ENCODE measurements at places on chromosomes 12 and 14. TPM values are rescaled to one million over a fixed set of nuclear protein-coding genes. Genes with fewer than 3 reads are reported as not detected.

TMEM63C gene
- 0.20 TPM for total RNA-seq

KRT3 gene
- not detected for total RNA-seq

ENDOU gene
- not detected for total RNA-seq

FOXN3 gene
- total RNA-seq = 9.0 TPM

ARHGEF25 gene
- 6.2 TPM for total RNA-seq

CBLN3 gene
- total RNA-seq = 0.15 TPM

ETFRF1 gene
- total RNA-seq = 49.3 TPM

MYH7 gene
- not detected for total RNA-seq

CHFR gene
- 33.1 TPM for total RNA-seq

DBX2 gene
- not detected for total RNA-seq

CLEC4C gene
- not detected for total RNA-seq

SLC17A8 gene
- total RNA-seq = not detected

GRCh38 chr12:8040791-8041190 is 8.3 kb downstream of the FOXJ2 start:
- no peak for DNase-seq

- DNase-seq = no peak
Observed at GRCh38 chr14:99704037-99704436, 19.9 kb downstream of the CYP46A1 start.

GRCh38 chr12:105986779-105987684 is 151.7 kb downstream of the NUAK1 start:
- DNase-seq = peak; percentile 24

DNA sequence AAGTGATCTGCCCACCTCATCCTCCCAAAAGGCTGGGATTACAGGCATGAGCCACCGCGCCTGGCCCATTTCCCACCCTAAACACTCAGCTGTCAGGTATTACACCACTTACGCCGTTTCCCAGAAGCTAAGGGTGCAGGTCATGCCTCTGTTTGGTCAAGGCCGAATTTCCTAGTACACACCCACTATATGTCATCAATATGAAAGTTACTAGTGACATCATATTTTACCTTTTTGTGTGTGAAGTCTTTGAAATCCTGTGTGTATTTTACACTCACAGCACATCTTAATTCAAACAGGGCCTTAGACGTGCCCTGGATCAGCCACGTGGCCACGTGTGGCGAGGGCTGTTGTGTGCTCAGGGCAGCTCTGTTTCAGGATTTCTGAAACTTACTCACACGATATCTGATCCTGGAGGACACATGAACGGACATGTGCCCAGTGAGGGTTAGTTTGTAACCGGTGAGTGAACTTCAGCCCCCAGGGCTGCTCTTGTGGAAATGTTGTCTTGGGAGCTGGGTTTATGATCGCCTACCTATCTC is 51.8 kb downstream of the GLT1D1 start:
- no peak for DNase-seq

- no peak for DNase-seq
Observed at GRCh38 chr12:25416516-25416915, 136.6 kb downstream of the LMNTD1 start.

DNA sequence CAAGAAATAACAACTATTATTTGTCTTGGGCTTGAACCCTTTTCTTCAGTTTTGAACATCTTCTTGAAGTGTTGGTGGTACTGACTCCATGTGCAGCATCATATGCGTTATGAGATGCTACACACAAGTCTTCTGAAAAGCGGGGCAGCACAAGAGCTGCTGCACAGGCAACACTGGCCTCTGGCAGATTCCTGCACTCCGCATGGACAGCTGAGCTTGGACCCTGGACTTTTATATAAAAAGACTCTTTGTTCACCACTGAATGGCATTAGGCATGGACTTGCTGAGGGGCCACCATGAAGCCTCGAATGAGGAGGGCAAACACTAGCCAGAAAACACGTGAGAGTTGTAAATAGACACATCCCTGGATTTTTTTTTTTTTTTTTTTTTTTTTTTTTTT is 210.8 kb upstream of the NPAS3 start:
- no peak for DNase-seq

DNA sequence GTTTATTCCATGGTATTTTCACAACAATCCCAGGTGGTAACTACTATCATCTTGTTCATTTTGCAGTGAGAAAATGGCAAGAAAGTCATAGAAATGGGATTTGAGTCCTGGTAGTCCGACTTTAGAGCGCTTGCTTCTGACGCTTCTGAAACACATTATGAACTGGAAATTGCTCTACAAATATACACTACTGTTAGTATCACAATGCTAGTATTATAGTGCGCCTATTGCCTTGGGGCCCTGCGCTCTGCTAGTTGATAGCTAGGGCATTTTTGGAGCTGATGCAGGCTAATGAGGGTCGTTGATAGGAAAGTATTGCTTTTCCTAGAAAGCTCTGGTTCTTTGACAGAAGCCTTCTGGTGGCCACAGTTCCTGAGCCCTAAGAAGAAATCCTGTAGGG is 61.0 kb downstream of the ETV6 start:
- DNase-seq = no peak

- DNase-seq = no peak
Observed at GRCh38 chr14:91893669-91894068, 26.3 kb upstream of the TC2N start.

DNA sequence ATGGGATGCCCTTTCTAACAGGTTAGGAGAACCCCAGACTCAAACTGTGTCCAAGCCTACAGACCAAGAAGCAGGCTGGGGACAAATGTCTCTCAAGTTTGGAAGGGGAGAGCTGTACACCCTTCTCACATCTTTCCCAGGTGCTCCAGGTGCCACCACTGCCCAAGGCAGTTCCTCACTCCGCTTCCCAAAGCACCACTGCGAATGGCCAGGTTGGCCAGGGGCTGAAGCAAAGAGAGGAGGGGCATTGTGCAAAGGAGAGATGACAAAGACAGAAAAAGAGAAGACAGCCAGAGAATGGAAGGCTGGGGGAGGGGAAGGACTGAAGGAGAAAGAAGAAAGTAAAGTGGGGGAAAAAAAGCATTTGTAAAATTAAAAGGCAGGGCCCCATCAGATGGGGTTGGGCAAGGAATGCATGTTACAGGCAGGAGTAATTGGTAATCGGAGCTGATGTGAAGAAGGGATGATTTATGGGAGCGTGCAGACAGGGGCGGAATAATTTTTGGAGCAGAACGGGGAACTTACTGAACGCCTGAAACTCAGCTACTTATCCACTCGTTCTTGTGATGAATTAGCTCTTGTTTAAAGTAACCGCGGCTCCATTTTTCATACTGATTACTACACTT is 165.8 kb downstream of the ESRRB start:
- DNase-seq = no peak

GRCh38 chr12:129296671-129297070 is 443.4 kb downstream of the GLT1D1 start:
- no peak for DNase-seq

- DNase-seq = no peak
Observed at GRCh38 chr12:45224311-45224710, 8.4 kb downstream of the ANO6 start.

DNA sequence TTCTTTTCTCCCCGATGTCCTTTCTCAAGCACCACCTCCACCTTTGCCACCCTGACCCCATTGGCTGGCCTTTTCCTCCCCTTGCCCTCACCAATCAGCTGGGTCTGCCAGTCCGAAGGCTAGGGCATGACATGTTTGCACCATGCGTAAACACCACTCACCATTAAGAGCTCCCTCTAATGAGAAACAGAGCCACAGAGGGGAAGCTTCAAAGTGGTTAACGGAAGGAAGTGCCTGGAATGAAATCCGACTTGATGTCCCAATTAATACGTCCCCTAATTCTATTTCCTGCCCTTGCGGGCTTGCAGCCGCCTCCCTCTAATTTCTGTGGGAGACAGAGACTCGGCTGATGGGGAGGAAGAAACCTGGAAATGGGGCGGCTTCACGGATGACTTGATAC is 318.5 kb upstream of the TBX3 start:
- DNase-seq = no peak

DNA sequence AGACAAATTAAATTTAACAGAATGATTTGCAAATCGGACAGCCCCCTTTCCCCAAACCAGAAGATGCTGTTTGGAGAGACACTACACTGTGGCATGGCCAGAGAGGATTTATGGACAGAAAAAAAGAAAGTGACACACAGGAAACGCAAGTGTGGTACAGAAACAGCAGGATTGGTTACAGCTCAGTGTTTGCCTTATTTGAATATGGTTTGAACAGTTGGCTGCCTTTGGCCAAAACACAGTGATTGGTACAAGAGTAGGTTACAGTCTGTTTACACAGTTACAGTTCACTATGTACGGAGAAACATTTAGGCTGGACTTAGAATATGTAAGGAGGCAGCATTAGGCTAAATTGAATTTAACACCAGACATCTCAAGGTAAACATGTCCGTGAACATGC is 335.3 kb downstream of the NPAS3 start:
- DNase-seq = no peak

DNA sequence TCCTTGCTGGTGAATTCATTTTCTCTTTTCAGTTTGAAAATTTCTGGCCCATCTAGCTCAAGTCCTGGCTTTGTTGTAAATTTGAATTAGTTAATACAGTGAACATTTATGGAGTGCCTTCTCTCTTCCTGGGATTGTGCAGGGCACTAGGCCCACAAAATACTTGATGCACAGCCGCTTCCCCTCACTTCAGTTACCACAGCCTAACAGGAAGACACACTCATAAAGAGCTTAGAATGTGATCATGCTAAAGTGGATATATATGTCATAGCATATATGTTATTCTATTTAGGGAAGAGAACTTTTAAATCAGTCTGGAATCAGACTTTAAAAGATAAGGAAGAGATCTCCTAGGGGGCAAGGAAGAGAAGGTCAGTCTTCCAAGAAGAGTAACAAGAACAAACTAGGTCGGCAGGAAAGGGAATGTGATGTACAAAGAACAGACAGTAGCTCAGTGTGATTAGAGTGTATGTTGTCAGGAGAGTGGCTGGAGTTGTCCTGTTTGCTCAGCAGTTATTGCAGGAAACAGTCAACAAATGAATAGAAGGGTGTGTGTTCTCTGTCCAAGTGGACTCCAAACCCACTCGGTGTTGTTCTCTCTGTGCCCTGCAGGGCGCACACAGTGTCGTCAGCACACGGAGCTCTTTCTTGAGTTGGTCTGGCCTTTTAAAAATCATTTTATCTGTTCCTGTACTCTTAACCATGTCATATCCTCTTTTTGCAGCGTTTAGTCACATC is 74.4 kb downstream of the DAAM1 start:
- no peak for DNase-seq

Data from M059J (cell line).